Stimulated activated CD4-positive, alpha-beta T cell treated with anti-CD3 and anti-CD28 coated beads, Interleukin-2, amount 100 ng/mL, for 24 hours (primary cell): ENCODE measurements at places on chromosomes 12 and 14.

DNA sequence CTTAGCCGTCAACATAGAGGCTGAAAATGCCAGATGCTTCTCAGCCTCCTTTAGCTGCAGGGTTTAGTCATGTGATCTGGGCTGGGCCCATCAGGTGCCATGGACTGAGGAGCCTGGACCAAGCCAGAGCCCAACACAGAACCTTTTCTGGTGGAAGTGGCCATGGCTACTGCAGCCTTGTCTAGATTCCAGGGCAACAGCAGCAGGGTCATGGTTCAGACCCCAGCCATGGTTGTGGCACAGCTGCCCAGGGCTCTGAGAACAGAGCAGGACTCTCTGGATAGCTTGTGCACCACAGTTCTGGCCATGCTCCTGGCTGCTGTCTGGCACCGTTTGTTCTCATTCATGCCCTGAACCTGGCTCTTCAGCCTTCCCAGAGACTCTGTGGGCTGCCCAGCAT, 47.0 kb upstream of the PTGR2 start:
- no peak for DNase-seq

DNA sequence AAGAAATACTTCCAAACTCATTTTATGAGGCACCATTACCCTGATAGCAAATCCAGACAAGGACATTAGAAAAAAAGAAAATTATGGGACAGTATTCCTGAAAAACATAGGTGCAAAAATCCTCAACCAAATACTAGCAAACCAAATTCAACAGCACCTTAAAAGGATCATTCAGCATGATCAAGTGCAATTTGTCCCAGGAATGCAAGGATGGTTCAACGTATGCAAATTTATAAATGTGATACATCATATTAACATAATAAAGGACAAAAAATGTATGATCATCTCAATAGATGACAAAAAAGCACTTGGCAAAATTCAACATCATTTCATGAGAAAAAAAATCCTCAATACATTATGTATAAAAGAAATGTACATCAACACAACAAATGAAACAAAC, 162.9 kb downstream of the DUSP6 start:
- no peak for DNase-seq

DNA sequence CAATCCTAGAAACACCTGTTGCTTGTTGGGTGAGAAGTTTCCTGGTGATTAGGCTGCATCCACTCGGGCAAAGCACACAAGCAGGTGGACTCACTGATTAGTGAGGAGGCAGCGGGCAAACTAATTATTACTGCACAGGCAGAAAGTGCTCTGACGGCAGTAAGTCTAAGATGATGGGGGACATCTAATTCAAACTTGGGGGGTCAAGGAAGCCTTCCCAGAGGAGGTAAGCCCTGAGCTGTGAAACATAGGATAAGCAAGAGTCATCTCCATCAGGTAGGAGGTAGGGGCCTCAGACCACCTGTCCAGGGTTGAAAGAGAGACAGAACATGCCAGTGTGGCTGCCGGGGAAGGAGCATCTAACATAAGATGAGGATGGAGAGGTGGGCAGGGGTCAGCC, 1578.4 kb upstream of the TMEM132C start:
- no peak for DNase-seq

DNA sequence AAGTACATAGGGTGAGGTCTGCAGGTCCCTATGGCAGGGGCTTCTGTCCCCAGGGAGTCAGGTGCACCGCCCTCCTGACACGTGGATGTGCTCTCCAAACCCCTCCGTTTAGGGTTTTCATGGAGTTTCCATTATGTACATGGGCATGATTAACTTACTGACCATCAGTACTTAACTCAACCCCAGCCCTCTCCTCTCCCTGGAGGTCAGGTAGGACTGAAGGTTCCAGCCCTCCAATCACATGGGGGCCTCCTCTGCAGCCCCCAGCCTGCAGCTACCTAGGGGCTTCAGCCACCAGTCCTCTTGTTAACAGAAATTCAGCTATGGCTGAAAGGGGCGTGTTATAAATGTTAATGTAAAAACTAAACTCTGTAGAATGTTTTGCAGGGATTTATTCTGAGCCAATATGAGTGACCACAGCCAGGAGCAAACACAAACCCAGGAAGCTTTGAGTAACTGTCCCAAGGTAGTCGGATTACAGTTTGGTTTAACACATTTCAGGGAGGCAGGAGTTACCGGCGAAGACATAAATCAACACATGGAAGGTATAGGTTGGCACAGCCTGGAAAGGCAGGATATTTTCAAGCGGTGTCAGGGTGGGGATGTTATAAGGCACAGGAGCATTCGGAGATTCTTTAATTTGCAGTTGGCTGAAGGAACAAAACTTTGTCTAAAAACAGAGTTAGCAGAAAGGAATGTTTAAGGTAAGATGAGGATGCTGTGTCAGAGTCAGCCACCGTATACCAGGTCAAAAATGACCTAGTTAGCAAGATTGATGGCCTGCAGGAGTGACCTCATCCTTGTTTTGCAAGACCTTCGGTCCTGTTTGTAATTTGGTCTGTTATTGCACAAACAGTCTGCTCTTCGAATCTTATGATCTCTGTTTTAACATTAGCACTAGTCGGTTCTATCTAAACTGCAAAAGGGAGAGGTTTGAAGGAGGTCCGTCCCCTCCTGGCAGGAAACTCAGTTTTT, 75.2 kb downstream of the TNFAIP2 start:
- DNase-seq = no peak

DNA sequence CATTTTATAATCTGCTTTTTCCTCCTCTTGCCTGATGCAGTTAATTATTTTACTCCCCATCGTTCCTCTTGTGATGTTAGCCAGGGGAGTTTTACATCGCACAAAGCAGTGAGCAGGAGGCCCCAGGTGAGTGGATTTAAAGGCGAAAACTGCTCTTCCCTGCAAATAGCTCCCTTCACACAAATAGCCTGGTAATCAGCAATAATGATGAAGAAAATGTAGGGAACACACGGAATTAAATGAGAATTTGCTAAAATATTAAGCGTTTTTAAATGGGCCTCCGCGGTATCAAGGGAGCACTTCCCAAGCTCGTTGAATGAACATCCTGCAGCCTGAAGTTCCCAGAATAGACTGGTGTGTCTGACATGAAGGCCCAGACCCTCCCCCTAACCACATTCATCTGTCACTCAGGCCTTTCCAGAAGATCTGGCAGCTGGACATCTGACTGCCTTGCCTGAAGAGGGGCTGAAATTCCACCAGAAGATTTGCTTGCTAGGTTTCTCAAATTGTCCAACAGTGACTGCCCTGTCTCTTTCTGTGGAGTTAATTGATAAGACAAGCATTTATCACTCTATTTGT, 127.2 kb downstream of the CCDC60 start:
- no peak for DNase-seq

DNA sequence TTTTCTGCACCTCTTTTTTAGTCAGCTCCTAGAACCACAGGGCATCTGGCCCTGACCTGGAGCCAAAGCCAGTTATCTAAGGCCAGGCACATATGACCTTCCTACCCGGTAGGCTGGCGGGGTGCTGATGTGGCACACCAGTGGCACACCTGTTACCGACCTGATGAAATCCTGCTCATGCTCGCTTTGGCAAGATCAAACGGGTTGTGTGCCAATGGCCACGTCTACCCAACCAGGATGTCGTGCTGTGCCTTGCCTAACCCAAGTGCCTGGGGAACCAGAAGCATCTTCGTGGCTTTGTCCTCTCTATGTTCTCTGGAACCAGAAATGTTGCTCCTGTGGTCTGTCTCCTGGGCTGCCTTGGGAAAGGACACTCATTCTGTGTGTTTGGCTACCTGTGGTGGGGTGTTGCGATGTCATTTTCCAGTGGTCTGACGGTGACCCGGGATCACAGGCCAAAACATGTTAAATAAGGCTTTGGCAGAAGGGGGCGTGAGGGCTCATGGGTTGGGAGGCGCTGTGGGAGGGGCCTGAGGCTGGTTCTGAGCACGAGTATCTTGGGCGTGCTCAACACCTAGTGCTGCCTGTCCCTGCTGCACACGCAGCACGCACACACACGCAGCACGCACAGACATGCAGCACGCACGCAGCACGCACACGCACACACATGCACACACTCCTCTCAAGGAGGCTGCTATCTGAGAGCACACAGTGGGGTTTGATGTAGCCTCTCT, 27.9 kb downstream of the CCNK start:
- DNase-seq = peak; percentile 14

DNA sequence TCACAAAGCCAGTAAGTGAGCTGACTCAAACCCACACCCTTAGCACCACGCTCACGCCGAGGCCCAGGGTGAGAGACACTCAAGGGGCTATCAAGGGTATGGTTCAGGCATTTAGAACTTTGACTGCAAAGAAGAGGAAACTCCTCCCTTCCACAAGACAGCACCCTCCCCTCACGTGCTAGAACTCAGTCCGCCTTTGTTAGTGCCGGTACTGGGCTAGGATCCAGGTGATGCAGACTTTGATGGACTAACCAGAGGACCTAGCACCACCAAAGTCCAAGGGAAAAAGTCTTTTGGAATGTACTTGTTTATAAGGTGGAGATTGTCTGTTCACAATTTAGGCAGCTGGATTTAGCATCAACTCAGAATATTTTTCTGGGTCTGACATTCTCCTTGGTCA, 33.7 kb downstream of the VWF start:
- no peak for DNase-seq

- DNase-seq = no peak
Observed at GRCh38 chr14:76615331-76615730, 145.9 kb upstream of the VASH1 start.
